ENCODE measurements at places on chromosomes 4 and X.
A peak's percentile ranks its signal among the peaks of the same experiment; 100 is the strongest.

GRCh38 chr4:47278631-47279030 is 184.9 kb downstream of the COMMD8 start:
- DNase-seq: no peak

DNA sequence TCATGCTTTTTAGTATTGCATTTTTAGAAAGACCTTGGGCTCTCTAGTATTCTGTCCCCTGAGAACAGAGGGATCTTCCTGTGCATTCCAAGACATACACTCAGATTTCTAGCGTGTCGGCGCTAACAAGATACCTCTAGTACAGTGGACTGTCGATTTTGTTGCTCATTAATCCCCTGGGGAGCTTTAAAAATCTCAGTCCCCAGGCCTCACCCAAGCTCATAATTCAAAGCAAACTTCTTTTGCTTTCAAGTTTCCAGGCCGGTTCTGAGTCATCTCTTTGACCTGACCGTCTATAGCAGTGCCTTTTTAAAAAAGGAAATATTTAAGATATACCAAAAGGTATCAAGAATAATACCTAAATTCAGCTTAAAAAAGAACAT is 137.0 kb downstream of the AMMECR1 start:
- DNase-seq: peak; percentile 16

DNA sequence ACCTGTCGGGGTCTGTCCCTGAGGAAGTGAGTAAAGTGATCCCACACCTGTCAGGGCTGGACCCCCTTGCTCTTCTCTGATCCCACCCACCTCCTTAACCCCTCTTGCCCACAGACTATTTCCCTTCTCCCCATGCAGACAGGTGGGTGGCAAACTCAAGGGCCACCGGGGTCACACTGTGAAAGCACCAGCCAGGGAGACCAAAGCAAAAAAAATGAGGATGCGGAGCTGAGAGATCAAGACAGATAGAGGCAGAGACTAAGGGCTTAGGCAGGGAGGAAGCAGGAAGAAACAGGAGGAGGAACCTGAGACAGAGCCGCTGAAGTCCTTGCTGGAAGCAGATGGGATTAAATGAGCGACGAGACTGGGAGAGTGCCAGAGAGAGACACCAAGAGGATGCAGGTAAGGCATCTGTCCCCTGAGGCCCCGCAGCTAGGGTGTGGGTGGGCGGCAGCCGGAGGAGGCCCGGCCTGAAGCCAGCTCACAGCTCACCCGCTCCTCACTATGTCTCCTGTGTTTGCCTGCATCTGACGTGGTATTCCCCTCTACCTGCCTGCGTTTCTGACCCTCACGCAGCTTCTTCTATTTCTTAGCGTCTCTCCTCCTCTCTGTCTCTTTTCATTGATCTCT is 7.2 kb downstream of the TIMM17B start:
- DNase-seq: no peak

DNA sequence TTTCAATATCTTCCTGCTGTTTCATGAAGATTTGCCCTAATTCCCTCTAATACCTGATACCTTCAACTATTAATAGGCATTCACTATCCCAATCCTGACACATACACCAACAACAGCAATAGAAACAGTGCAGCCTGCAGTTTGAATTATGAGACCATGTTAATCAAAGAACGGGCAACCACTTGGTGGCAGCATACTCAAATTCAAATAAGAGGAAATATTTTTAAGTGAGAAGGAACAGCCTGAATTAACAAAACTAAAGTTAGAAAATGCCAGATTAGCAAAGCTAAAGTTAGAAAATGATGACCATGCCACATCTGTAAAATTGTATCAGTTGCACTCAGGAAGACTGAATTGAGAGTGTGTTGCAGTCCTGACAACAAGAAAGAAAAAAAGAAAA is 204.9 kb downstream of the SMARCA1 start:
- DNase-seq: peak; percentile 23

- DNase-seq: no peak
Observed at GRCh38 chr4:11341337-11342043, 87.2 kb downstream of the HS3ST1 start.

DNA sequence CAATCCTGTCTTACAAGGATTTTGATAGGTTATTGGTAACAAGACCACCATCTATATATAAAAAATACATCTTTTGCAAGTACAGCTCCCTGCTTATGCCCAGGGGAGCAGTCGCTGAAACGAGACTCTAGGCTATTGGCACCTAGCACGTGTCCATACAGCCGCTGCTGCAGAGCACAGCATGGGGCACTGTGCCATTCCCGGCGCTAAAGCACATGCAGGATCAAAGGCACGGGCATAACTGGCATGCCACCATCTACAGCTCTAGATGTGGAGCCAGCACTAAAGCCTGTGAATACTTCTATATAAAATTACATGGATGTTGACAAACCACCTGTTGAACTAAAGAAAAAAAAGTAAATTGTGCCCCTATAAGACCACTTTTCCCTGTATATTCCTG is 144.8 kb downstream of the COL25A1 start:
- DNase-seq: no peak

DNA sequence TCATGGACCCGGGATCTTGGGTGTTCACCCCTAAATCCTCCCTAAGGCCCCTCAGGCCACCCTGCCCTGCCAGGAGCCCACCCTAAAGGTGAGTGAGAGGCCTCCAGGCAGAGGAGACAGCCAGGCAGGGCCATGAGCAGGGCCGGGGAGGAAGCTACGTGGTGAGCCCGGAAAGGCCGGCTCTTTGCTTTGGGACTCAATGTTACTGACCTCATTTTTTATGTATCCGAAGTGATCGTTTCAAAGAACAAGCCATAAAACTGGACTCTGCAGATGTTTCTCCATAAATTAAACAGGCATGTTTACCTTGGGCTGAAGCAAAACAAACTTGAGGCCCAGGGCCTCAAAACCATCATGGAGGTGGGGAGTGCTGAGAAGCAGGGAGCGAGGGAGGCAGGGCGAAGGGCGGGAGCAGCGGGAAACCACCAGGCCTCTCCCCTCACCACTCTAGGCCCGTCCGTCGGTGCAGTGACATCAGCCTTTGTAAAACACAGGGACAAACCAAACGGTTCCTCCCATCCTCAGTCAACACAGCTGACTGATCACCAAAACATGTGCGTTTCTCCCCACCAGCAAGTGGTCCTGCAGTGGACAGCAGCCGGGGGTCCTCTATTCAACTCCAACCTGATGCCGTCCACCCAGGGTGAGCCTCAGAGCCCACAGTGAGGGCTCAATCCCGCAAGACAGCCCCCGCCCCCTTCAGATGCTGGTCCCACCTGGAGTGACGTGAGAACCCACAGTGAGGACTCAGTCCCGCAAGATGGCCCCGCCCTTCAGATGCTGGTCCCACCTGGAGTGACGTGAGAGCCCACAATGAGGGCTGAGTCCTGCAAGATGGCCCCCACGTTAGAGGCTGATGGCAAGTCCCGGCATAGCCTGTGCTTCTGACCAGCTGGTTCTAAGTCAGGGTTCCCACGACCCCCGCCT is 102.9 kb upstream of the LRPAP1 start:
- DNase-seq: no peak

DNA sequence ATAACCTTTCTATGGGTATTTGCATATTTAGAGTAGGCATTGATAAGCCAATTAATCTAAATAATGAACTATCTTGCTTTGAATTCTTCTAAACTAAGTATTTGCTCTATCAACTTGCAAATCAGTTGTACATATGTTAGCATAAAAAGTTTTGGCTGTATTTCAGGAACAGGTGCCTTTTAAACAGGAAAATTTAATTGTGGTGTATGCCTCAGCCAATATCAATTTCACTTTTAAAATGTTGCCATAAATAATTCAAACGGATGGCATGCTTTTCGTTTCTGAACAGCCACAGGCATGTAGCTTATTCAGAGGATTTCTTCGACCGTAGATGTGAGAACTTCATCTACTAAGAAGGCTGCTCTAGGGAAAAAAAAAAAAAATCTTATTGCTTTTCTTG is 99.9 kb downstream of the DCLK2 start:
- DNase-seq: no peak

DNA sequence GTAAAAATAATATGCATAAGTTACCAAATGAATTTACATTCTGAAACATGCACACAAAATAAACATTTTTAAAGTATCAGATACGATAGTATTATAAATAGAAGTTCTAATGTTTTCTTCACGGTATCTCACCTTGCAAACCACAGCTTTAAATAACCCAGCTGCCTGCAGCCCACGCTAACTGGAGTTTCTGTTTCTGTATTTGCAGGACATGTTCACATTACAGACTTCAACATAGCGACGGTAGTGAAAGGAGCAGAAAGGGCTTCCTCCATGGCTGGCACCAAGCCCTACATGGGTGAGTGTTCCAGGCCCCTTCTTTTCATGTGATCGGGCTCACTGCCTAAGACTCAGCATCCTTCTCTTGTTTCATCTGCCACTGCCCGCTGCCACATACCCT is 291.7 kb downstream of the EVC2 start:
- no peak for DNase-seq

DNA sequence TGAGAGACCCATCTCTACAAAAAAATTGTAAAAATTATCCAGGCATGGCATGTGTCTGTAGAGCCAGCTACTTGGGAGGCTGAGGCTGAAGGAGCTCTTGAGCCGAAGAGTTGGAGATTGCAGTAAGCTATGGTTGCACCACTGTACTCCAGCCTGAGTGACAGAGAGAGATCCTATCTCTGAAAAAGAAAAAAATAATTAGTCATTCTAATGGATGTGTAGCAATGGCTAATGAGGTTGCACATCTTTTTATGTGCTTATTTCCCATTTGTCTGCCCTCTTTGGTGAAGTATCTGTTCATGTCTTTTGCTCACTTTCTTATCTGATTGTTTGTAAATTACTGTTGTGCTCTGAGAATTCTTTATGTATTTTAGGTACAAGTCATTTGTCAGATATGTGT is 19.0 kb upstream of the MAML3 start:
- DNase-seq: no peak

DNA sequence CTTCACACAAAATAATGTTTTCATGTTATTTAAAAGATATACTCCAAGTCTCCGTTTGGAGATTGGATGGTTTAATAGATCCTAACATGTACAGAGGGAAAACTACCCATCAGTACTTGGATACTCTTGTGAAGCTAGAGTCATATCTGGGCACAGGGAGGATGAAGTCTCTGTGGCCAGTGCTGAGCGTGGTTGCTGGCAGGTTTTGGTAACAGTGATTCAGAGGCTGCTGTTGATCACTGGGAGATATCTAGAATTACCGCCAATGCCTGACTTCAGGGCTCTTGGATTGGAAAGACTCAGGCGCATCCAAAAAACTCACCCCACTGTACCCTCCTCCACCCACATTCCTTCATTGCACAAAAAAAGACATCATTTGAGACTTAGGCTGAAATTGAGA is 107.2 kb upstream of the PGRMC2 start:
- DNase-seq: no peak

GRCh38 chrX:111181951-111182350 is 86.0 kb downstream of the PAK3 start:
- no peak for DNase-seq

DNA sequence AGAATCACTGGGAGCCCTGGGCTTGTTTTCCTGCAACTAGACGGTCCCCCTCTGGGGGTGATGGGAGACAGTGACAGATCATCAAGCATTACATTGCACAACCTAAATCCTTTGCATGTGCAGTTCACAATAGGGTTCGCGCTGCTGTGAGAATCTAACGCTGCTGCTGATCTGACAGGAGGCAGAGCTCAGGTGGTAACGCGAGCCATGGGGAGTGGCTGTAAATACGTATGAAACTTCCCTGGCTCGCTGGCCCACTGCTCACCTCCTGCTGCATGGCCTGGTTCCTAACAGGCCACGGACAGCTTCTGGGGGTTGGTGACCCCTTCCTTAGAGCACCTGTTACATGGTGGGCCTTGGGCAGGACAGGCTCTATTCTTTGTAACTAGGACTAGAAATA is 10.4 kb downstream of the PAQR3 start:
- DNase-seq: no peak

- no peak for DNase-seq
Observed at GRCh38 chr4:11471618-11472017, 42.9 kb upstream of the HS3ST1 start.

DNA sequence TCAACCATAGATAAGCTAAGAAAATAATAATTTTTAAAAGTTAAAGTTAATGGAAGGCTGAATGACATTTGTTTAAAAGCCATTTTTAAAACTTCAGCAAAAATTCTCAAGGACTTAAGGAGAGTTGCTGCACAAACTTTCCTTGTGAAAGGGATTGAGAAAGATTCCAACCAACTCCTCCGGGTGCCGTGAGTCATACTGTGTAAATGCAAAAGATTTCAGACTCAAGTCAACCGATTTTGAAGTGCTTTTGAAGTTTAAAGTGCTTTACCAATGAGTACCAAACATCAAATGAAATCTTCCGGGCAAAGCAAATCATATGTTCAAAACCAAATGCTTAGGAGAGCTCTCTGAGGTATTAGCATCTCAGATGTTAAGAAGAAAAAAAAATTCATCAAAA is 31.4 kb downstream of the VCX2 start:
- DNase-seq: no peak

- DNase-seq: no peak
Observed at GRCh38 chr4:141464366-141464765, 172.0 kb upstream of the IL15 start.

- no peak for DNase-seq
Observed at GRCh38 chr4:140117947-140118346, 36.0 kb downstream of the MAML3 start.

DNA sequence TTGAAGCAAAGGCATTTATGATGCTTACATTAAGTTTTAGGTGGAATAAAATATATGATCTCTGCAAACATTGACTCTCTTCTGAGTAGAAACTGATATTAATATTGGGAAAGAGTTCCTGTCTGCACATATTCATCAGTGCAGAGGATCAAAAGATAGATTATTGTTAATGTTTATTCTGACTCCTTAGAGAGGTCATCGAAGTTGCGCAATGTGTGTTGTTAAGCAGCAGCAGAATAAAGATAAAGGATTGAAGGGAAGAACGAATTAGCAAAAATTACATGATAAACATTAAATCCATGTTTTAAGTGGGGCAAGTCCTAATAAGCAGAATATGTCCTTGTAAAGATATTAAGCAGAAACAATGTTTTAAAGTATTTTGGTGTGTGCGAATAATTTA is 72.6 kb upstream of the MBNL3 start:
- DNase-seq: no peak

- no peak for DNase-seq
Observed at GRCh38 chrX:39440799-39441284, 639.6 kb downstream of the MID1IP1 start.

GRCh38 chr4:22179124-22179874 is 230.7 kb upstream of the KCNIP4 start:
- DNase-seq: peak; percentile 83

- no peak for DNase-seq
Observed at GRCh38 chr4:140305053-140305452, 68.4 kb upstream of the SCOC start.

GRCh38 chr4:136893573-136893972 is 638.7 kb downstream of the PCDH18 start:
- DNase-seq: no peak

GRCh38 chr4:88352062-88352740 is 26.5 kb upstream of the HERC6 start:
- DNase-seq: no peak

- no peak for DNase-seq
Observed at GRCh38 chr4:46886711-46887110, 22.3 kb downstream of the COX7B2 start.

- DNase-seq: no peak
Observed at GRCh38 chr4:54737421-54737820, 79.7 kb downstream of the KIT start.

Measured in amniotic stem cell (primary cell).